Gastrocnemius medialis (tissue), 4 donors: ENCODE measurements at places on chromosomes 6 and 20. TPM values are rescaled to one million over a fixed set of nuclear protein-coding genes. Genes with fewer than 3 reads are reported as not detected.

Gene RAMACL
- 0.18 TPM for total RNA-seq

Gene CTCFL
- not detected for total RNA-seq

DNA sequence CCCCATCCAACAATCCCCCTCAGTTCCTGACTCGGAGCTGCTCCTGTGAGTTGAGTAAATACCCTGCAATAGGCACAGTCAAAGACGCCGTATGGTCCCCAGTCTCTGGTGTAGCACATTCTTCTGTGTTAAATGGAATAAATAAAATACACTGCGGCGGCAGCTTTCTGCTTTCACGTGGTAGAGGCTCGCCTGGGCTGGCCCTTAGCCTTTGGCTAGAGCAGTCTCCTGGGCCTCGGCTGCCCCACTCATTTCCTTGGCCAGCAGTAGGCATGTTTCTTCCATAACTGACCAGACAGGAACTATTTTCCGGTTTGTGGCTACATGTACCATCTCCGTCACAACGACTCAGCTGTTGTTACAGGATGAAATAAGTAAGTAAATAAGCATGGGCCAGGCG is 20.7 kb downstream of the SERPINB6 start:
- no peak for DNase-seq

- no peak for DNase-seq
These were observed 144.0 kb downstream of the BCKDHB start for GRCh38 chr6:80250391-80250997.

GRCh38 chr6:13117570-13117969 is 210.8 kb downstream of the TBC1D7 start:
- no peak for DNase-seq

Gene CDSN
- not detected for total RNA-seq

Gene SLC16A10
- total RNA-seq: 127 TPM
